ENCODE measurements at places on chromosomes 5 and 9.

- DNase-seq: no peak
Measured at GRCh38 chr5:129658801-129659200, 89.1 kb upstream of the MINAR2 start.

- peak; percentile 85 for DNase-seq
Measured at GRCh38 chr5:138654281-138654867, 79.2 kb upstream of the HSPA9 start.

DNA sequence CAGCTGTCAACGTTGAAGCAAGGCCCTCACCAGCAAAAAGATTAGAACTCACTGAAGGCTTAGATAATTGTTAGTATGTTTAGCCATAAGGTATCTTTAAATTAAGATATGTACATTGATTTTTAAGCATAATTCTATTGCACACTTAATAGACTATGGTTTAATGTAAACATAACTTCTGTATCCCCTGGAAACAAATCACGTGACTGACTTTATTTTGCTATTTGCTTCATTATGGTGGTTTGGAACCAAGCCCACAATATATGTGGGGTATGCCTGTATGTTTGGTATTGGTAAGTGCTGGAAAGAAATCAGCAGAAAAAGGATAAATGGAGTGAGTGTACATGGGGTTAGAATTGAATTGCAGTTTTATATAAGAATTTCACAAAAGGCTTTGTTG, 111.9 kb downstream of the NMUR2 start:
- DNase-seq: no peak

GRCh38 chr9:129399634-129399990, 221.3 kb downstream of the C9orf50 start:
- DNase-seq: no peak

DNA sequence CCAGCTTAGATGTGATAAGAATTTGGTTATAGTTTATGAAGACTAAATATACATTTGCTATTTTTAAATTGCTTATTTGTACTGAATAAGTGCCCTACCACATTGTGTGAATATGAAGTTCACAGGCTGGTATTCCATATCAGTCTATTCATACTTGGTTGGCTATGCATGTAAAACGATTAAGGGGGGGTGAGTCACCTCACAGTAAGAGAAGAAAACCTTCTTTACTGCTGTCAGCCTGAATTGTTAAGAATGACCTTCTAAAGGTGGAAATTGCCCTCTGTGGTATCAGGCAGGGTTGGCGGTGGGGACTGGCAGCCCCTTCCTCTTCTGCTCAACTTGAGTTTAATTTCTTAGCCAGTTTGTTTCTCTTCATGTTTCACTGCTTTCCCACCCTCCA, 127.0 kb upstream of the RPS23 start:
- DNase-seq: peak; percentile 81

DNA sequence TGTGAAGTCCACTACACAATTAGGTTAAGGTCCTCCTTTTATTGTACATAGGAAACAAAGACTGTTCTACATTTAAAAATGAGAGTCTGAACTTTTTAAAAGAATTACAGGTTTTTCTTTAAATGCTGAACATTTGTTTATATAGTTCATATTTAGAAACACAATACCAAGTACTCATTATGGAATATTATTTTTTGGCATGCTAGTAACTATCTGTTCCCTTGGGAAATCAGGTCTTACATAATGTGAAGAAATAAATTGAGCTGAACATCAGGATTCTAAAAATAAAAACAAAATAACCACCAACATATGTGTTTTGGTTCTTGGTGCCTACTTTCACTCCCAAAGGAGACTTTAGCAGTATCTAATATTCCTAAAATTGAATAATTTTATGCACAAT, 230.5 kb upstream of the IZUMO3 start:
- no peak for DNase-seq

DNA sequence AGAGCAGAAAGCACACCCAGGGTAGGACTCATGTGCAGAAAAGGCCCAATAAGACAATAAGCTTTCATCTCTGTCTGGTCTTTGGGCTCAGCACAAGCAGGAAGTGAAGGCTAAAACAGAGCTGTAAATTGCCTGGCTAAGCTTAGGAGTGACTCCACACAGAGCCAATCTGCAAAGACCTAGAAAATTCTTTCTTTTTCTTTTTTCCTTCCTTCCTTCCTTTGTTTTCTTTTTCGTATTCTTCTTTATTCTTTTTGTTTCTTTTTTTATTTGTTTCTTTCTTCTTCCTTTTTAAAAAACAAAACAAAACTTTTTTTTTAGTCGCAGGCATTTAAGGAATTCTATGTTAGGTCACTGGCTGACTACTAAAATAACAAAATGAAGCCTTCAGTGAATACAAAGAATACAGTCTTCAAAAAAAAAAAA, 12.2 kb downstream of the SLC35A4 start:
- peak; percentile 25 for DNase-seq

- DNase-seq: no peak
Measured at GRCh38 chr9:30995956-30996738, 1388.3 kb upstream of the ACO1 start.

GRCh38 chr5:115725522-115725921, 90.9 kb downstream of the CDO1 start:
- DNase-seq: no peak

DNA sequence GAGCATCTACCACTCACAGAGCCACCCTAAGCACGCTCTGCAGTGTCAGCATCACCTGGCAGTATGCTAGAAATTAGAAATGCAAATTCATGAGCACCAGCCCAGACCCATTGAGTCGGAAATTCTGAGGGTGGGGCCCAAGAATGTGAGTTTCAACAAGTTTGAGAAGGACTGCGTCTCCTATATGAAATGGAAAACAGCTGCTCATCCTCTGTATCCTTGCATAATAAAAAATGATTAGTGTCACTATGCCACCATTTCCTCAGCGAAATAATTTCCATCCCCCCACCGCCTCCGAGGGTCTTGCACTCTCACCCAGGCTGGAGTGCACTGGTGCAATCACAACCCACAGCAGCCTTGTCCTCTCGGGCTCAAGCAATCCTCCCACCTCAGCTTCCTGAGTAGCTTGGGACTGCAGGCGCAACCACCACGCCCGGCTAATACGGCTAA, 1.3 kb upstream of the IQGAP2 start:
- no peak for DNase-seq

DNA sequence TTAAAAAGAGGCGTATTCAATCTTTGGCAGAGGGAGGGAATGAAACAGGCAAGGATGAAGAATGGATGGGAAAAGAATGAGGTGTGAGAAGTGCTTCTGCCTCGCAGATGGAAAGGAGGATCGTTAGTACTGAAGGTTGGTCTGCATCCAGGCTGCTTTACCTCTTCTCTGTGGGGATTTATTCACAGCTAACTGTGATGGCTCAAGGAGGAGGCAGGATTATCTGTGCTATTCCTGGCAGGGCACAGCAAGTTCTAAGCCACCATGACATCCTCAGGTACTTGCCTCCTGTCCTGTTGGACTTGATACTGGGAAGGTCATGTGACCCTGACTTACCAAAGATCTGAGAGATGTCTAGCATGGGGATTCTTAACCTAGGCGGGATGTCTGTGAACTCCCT, 84.3 kb downstream of the GDNF start:
- DNase-seq: no peak

DNA sequence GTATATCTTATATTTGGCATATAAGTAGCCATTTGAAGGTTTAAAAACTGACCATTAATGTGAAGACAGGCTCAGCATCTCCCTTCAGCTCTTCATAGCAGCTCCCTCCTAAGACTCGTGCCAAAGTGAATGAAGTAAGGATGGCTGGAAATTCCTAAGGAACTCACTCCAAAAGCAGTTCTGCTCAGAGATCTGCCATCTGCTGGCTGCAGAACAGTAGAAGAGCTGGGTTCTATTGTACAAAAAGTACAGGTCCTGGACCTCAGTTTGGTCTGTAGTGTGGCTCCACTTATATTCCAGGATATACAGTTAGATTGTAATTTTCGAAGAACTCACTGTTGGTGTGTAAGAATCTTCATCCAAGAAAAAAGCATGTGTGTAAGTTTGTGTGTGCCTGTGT, 104.9 kb upstream of the RUSC2 start:
- peak; percentile 38 for DNase-seq

DNA sequence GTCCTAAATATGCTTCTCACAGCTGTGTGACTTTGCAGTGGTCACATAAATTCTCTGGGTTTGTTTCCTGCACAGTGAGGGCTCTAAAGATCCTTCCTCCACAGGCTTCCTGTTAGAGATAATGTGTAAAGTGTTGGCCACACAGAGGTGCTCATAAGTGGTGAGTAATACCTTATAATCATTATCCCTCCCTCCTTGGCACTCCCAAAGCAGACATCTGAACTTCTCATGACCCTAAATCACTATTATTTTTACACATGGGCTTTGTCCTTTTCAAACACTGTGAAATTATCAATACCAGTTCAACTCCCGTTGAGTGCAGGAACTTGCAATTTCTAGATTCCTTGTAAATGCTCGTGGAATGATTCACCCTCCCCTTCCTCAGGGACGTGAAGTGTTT, 100.2 kb downstream of the BRINP1 start:
- DNase-seq: no peak

DNA sequence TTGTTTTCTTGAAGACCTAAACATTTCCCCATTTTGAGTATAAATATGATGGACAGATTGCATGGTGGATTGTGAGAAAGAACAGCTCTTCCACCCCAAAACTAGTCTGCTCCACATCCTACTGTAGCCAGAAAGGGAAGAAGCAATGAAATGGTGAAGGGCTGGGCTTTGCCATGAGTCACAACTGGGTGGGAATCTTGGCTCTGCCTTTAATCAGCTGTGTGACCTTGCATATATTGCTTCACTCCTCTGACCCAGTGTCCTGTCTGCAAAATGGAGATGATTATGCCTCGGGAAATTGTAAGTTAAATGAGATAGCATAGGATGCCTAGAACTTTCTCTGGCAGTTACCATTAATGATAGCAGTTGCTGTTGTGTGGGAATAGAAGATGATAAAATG, 101.9 kb downstream of the PDE8B start:
- peak; percentile 53 for DNase-seq

DNA sequence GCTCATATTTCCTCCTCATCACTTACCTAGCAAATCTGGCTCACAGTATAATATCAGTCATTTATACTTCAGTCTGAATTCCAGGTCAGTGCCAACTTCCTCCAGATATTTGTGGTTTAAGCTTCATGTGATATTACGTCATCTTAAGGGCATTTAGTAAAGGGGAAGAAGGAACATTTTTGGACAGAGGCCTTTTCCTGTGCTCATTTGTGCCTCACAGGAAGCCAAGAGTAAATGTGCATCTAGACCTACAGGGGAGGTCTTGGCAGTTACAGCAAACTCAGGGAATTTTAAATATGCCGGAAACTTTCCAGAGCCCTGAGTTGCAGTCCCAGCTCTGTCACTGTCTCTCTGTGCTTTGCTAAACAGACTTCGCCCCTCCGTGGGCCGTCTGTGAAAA, 12.3 kb upstream of the KCNIP1 start:
- peak; percentile 95 for DNase-seq

DNA sequence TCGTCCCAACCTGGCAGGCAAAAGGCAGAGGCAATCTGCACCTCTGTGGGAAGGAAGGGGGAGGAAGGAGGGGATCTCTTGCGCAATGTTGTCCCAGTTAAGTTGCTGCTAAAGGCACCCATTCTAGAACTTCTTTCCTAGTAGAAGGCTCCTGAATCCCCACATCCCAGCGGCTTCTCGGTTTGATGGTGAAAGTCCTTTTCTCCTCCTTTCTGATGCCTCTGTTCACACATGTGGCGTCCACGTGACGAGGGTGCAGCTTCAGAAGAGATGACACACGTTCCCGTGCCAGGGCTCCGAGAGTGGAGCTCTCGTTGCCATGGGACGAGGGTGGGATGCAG, 96.9 kb upstream of the FCN2 start:
- DNase-seq: no peak

GRCh38 chr9:124022201-124023121, 10.9 kb downstream of the LHX2 start:
- DNase-seq: no peak

DNA sequence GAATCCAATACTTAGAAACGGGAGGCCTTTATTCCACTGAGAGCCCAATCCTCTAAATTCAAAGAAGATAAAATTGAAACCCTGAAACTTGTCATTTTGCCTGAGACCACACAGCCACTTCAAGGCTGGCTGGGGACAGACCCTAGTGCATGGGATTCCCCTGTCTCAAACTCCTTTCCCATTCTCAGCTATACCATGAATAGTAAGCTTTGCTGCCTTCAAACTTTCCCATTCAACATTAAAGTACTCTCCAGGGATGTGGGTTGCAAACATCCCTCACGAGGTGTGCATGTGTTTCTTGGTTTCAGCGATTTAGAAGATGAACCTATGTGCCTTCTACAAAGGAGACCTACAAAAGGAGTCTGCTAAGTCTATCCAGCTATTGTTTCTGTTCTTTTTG, 64.6 kb downstream of the GABRB2 start:
- DNase-seq: no peak

- DNase-seq: no peak
Measured at GRCh38 chr9:12735665-12736064, 39.2 kb upstream of the LURAP1L start.

GRCh38 chr9:123925819-123926218, 4.1 kb downstream of the DENND1A start:
- DNase-seq: peak; percentile 83

DNA sequence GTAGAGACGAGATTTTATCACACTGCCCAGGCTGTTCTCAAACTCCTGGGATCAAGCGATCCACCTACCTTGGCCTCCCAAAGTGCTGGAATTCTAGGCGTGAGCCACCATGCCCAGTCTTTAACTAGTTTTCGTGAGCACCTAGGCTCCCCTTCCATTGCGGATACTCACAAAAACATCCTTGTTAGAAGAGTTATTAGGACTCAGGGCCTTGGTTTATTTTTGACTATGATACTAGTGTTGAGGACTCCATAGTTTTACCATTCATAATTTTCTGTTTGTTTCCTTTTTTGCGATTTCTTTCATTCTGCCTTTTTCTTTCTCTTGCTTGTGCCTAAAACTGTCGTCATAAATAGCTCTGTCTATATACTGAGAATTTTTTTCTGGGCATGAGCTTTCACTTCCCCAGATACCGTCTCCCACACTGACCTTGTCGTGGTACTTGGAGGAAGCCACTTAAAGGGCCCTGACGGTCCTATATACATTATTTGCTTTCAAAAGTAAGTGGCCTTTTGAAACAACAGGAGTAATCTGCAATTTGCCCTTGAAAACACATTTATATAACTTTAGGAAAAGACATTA, 5.2 kb downstream of the F2R start:
- DNase-seq: no peak

DNA sequence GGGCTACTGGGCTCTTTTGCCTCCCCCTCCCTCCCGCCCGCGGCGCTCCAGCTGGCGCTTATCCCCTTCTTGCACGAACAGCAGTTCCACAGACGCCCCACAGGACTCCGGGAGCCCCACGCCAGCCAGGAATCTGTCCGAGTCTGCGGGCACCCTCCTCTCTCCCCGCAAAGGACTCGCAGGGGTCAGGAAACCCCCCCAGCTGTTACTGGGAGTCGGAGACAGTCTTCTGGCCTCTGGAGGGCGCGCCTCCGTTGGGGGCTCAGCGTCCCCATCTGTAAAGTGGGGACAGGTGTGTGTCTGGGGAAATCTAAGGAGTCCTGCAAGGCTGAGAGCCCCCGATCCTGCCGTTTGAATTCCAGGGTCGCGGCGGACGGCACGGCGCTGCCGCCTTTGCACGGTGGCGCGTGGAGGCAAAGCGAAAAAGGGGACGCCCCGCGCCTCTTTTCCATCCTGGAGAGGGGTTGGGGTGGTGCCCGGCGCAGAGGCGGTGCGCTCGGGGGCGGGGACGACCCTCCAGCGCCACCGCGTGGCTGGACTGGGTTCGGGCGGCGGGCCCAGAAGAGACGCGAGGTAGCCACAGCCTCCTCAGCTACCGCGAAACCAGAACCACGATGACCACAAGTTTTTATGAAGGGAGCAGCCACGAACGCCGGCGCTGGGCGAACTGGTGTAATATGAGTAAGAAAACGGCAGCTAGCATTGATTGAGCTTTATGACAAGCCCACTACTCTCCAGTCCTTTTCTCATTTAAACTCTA, 2.8 kb upstream of the CCIN start:
- DNase-seq: peak; percentile 88

Data from EL (cell line).